ENCODE measurements at places on chromosomes 4 and X.

GRCh38 chr4:104519588-104519987 lies 24.9 kb upstream of the CXXC4 start:
- DNase-seq: no peak

DNA sequence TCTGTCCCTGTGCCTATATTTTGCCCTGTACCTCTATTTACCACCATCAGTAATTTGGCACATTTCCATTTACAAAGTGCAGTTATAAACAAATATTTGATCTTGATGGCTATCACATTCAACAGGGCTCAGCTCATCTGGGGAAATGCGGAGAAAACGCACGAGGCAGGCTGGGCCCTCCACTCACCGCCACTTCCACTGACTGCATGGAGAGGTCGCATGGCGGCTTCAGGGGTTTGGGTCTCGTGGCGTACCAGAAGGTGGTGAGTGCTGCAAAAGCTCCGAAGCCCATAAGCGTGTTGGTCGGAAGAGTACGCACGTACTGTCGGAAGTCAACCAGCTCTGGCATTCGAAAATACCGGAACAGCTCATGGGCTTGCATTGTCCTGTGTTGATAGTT lies 22.6 kb downstream of the ACSL1 start:
- no peak for DNase-seq

DNA sequence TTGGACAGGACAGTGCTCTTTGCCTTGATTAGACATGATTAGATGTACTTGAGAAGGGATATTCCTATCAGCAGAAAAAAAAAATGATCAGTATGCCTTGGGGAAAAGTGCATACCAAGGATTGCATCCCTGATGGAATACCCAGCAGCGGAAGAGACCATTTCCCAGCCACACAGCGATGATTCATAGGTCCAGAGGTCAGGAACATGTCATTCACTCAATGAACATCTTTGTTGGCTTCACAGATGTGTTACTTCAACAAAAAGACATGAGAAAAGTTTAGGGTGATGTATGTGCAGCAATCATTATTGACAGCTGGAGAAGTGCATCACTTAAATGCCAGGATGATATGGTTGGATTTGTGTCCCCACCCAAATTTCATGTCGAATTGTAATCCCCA lies 293.5 kb downstream of the ZNF674 start:
- DNase-seq: no peak

DNA sequence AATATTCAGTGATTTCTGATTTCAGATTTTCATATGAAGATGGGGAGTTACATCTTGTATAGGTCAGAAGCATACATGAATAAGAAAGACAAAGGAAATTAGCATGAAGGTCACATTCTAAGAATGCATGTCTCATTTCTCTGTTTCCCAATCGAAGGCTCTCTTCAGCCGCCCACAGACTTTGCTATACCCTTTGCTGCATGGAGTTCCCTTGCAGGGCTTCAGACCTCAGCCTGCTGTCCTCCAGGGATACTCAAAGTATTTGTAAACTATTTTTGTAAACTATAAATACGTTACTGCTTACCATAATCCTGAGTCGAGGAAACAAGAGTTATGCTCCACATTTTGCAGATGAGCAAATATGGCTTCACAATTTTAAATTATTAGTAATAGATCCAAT lies 738.4 kb downstream of the PCDH18 start:
- DNase-seq: no peak

DNA sequence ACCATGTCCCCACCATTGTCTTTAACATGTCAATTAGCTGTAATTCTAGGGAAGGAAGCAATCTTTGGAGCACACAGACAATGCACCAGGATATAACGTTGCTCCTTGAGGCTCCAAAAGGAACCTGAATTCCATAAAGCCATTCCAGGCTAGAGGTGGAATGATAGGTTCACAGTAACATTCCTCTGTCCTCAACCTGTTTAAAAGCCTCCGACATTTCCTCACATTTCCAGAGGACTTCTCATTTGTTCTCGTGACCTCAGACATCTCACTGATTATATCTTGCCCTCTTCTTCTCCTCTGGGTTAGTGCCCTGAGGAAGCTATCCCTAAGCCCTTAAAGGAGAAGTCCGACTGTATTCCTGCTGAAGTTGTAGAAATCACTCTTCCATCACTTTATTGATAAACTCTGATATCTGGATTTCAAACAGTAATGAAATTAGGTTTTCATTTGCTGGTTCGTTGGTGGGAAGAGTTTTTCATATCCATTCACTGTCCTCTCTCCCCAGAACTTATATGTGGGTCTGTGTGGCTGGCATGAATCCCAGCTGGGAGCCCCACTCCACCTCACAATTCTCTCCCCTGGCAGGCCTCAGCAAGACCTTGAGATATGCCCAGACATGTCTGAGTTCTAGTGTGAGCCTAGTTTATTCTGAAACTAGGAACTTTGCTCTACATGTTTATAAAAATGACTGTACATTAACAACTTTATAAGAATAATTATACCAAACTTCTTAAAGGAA lies 44.2 kb upstream of the PRSS12 start:
- DNase-seq: no peak

GRCh38 chrX:37314531-37314930 lies 34.6 kb upstream of the PRRG1 start:
- no peak for DNase-seq

DNA sequence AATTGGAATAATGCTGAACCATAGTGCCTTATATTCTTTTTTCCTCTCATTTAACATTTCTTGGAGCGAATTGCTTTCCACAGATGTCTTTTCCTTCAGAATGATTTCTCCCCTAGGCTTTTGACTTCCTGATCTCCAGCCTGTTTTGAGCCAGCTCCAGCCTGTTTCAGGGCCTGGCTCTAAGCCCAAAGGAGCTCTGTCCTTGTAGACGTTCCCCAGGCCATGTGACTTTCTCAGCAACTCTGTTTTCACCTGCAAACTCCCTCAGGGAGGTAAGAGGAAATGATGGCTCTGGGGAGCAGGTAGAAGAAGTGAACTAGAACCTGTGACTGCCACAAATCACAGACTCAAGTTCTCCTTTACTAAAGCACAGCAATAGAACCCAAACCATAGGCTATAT lies 89.1 kb downstream of the AKAP4 start:
- no peak for DNase-seq
